Amniotic epithelial cell (primary cell): ENCODE measurements at places on chromosomes 2 and 18.

DNA sequence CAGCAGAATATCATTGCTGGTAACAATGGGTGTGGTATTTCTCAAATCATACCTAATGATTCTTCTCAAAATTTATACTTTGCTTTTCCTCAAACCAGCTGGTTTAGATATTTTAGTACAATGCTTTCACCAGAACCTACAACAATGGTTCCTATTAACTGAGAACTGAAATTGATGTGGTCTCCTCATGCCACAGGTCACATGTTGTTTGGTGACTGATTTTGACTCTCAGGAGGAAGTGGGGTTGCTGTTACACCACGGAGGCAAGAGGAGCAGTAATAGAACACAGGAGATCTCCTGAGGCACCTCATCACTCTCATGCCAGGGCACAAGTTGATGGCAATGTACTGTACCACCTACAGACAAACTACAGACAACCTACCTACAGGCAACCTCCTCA lies 3.0 kb upstream of the CEP68 start:
- no peak for DNase-seq

GRCh38 chr2:191082321-191082720 lies 68.3 kb upstream of the STAT1 start:
- DNase-seq: no peak

DNA sequence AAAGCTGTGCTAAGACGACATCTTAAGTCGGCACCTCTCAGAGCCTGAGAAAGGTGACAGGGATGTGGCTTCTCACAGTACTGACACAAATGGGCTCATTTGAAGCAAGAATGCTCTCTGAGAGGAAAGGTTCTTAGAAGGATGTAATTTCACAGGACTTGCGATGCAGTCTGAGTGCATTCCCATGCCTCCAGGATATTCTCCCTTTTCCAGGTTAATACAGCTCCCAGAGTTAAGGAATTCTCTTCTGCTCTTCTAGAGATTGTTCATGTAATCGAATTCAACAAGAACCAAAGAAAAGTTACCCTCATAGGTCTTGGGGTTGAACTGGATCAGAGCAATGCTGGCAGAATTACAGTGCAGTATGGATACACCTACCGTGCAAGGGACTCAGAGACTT lies 131.0 kb downstream of the GALR1 start:
- DNase-seq: no peak

DNA sequence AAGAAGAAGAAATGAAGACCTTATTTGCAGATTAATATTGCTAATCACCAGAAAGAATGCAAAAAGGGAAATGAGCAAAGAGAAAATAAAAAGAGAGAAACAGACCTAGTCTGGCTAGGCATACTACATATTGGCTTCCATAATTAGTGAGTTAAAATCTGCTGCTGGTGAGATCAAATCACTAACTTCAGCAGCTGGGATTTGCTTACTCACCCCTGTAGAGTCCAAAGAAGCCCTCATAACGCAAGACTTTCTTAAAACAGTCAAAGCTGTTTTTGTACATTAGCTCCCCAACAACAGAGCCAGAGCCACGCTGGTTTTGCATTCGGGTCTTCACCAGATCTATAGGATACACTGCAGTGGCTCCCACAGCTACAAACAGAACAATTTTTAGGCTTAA lies 80.9 kb downstream of the SLC25A12 start:
- no peak for DNase-seq

- no peak for DNase-seq
Measured at GRCh38 chr2:81987370-81987769, 1682.8 kb upstream of the LRRTM1 start.
